ENCODE measurements at places on chromosomes 5 and 9. TPM values are rescaled to one million over a fixed set of nuclear protein-coding genes. Genes with fewer than 3 reads are reported as not detected.

The FBP2 gene
- total RNA-seq, result not detected

The DND1 gene
- 2.9 TPM for total RNA-seq

The CDH10 gene
- not detected for total RNA-seq

The BAAT gene
- total RNA-seq, result not detected

All from activated CD8-positive, alpha-beta T cell treated with anti-CD3 and anti-CD28 coated beads for 36 hours (primary cell).